CD4-positive, alpha-beta T cell treated with Interferon alpha-2 for 1 hour (primary cell): ENCODE measurements at places on chromosomes 5 and 9.

DNA sequence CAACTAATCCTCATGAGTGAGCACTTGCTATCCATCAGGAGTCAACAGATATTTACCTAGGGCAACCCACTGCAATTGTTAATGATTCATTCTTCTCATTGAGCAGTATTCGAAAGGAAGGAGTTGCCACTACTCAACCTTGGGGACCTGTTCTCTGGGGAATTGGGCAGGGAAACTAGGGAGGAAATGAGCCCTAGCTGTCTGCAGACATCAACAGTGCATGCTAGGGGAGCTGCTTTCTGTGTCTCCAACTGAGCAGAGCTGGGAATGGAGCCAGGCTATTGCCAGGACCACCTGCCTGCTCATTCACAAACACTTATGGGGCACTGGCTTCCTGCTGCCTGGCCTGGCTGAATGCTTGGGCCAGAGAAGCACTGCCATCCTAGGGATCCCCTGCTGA, 183.4 kb downstream of the TMEM38B start:
- DNase-seq = no peak

DNA sequence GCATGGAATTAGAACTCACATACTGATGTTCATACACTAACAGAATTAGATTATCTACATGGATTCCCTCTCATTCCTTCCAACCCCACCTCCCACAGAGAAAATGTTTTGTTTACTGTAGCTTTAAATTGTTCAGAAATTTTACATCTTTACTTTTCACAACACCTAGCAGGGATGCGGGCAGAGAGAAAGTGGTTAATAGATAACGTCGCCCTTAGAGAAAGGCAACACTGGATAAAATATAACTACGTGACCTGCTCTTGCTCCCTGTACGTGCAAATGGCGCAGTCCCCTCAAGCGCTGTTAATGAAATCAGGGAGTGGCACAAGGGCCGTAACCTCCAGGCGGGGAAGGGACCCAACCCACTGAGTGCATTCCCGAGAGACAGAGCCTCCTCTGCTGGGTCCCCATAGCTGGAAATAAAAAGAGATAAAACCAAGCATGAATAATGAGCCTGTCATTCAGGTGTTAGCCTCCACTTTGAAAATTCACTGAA, 125.3 kb upstream of the DAPK1 start:
- no peak for DNase-seq

GRCh38 chr5:96856371-96856770, 19.9 kb upstream of the ERAP2 start:
- no peak for DNase-seq

DNA sequence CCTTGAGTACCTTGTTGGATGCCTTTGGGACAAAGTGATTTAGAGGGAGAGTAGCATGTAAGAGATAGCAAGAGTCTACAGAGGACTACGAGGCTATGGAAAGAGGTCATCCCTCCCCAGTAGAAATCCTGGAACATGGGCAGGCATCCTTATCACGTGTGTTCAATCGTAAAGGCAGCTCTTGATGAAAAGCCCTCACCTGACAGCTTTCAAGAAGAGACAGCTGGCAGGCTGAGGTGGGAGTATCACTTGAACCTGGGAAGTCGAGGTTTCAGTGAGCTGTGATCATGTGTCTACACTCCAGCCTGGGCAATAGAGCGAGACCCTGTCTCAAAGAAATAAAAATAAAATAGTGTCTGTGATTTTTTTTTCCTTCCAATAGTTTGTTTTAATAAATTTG, 112.6 kb downstream of the PCSK5 start:
- DNase-seq = no peak

GRCh38 chr9:68844631-68845612, 139.9 kb downstream of the PIP5K1B start:
- DNase-seq = peak; percentile 21

GRCh38 chr5:383621-384020, 59.4 kb upstream of the EXOC3 start:
- no peak for DNase-seq

GRCh38 chr5:133072021-133072420, 20.2 kb downstream of the HSPA4 start:
- no peak for DNase-seq

DNA sequence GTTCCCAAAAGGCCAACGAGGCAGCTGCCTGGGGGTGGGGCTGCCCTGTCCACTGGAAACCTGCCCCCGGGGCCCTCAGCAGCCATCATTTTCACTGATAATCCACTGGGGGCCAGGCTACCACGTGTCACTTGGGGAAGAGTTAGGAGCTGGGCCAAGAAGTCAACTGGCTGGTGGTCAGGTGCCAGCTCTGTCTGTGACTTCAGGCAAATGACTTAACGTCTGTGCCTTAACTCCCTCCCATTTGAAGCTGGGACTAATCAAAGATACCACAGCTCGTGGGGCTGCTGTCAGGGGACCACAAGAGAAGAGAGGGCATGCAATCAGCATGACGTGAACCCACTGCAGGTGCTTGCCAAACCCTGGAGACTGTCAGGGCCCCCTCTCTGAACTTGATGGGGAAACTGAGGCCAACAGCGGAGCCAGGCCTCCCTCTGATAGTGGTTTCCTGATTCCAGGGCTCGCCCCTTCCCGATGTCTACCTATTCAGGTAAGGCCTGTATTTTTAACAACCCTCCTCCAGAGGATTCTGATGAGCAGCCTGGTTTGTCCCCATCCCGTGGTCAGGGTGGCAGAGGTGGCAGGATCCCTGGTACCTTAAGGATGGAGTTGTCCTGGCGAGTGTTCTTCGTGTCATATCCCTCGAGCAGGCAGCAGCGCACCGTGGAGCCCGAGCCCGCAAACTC, 12.3 kb upstream of the DPM2 start:
- DNase-seq = no peak

- no peak for DNase-seq
Observed at GRCh38 chr9:70589571-70590314, 175.3 kb upstream of the KLF9 start.

GRCh38 chr5:89697581-89697980, 712.0 kb downstream of the CETN3 start:
- no peak for DNase-seq

- DNase-seq = no peak
Observed at GRCh38 chr5:90131383-90132133, 278.0 kb downstream of the CETN3 start.

GRCh38 chr5:93382188-93382825, 198.7 kb downstream of the NR2F1-AS1 start:
- no peak for DNase-seq

DNA sequence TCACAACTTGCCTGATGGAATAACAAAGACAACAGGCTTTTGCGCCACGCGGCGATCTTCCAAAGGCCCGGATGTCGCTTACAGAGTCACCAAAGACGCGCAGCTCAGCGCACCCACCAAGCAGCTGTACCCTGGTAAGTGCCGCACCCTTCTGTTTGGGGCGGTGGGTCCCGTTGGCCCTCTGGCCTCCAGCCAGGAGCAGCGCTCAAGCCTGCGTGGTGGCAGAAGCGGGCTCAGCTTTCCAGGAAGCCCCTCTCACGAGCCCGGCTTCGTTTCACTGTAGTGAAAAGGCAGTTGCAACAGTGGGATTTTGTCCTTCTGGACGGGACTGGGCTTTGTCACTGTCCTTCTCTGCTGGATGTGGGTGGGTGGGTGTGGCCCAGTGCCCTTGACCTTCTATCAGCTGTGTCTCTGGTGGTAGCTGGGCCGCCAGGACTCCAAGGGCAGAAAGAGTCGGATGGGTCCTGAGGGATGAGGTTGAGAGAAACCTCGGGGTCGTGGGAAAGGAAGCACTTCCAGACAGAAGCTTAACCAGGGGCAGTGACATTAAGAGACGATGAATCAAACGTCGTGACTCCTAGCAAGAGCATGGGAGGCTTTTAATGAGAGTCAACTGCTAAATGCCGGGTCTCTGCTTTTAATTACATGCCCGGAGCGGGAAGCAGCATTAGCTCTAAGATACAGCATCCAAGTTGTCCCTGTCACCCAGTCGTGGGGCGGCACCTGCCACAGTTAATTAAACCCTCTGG, 49.5 kb downstream of the COL5A1 start:
- DNase-seq = no peak

DNA sequence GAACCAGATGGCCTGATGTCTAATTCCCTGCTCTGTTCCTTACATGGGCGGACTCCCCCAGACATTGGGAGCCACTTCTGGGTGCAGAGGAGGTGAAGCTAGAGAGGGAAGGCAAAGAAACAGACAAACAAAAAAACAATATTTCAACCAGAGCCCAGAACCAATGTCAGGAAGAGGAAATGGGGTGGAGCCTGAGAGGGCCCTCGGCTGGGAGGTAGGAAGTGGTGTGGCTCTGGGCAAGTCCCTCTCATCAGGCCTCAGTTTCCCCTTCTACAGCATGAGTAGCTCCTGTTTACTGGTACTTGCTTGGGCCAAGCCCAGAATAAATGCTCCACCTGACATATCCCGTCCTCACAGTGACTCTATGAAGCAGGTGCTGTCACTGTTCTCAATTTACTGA, 11.1 kb downstream of the SH2D3C start:
- DNase-seq = no peak

- no peak for DNase-seq
Observed at GRCh38 chr5:124721229-124721735, 25.2 kb downstream of the ZNF608 start.

DNA sequence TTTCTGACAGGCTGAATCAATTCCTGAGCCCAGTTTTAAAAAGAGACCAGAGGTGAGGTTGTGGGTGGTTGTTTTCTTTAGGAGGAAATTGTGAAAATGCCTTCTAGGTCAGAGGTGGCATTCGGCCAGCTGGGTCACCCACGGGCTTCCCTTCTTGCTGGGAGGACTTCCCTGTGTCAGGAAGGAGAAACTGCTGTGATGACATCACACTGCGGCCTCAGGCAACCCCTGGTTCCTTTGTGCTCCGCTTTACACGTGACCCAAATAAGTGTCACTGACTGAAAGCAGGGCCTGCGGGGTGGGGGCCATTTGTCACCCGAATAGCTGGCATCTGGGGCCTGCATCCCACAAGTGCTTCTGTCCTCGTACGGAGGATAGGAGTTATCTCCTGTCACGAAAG, 39.7 kb downstream of the FABP6 start:
- peak; percentile 35 for DNase-seq

DNA sequence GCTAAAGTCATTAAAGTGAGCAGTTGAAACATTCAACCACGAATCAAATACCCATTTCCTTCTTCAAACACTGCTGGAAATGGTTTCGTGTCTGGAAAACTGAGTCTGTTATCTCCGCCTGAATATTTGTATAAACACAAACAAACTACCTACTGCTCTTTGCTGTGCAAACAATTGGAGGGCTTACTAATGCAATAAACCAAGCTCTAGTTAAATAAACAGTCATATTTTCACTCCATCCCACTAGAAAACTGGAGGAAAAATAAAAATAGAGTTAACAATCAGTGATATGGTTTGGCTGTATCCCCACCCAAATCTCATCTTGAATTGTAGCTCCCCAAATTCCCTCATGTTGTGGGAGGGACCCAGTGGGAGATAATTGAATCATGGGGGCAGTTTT, 397.6 kb downstream of the RASEF start:
- DNase-seq = no peak

GRCh38 chr9:27086818-27087680, 22.0 kb upstream of the TEK start:
- DNase-seq = no peak

DNA sequence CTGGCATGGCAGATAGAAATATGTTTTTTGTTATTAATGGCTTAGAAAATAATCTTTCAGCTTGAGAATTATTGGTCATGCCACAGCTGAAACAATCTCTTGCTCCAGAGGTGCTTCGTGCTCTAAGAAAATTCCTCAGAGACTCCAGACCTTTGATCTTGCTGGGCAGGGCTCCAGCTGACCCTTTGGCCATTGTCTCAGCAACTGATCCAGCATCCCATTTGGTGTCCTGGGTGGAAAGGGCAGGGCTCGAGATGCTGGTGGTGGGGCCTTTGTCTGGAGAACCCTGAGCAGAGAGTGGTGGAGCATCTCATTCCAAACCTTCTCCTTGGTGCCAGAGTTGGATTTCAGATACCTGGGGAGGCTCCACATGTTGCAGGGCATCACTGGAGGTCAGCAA, 43.2 kb upstream of the PIK3R1 start:
- no peak for DNase-seq

DNA sequence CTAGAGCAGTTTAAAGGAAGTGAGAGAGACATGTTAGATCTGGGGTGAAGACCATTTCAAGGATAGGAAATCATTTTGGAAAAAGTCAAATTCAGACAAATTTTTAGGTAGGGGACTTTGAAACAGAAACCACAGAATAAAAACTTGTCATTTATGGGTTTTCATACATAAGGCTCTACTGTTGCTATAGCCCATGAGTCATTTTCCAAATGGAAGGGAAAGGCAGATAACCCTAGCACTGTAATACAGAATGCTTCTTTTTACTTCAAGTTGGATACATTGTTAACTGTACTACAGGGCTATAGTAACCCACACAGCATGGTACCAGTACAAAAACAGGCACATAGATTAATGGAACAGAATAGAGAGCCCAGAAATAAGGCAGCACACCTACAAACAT, 455.4 kb downstream of the EBF1 start:
- no peak for DNase-seq

- no peak for DNase-seq
Observed at GRCh38 chr5:40484495-40484894, 195.2 kb upstream of the PTGER4 start.

- DNase-seq = no peak
Observed at GRCh38 chr9:69004836-69005235, 9.1 kb downstream of the PRKACG start.

DNA sequence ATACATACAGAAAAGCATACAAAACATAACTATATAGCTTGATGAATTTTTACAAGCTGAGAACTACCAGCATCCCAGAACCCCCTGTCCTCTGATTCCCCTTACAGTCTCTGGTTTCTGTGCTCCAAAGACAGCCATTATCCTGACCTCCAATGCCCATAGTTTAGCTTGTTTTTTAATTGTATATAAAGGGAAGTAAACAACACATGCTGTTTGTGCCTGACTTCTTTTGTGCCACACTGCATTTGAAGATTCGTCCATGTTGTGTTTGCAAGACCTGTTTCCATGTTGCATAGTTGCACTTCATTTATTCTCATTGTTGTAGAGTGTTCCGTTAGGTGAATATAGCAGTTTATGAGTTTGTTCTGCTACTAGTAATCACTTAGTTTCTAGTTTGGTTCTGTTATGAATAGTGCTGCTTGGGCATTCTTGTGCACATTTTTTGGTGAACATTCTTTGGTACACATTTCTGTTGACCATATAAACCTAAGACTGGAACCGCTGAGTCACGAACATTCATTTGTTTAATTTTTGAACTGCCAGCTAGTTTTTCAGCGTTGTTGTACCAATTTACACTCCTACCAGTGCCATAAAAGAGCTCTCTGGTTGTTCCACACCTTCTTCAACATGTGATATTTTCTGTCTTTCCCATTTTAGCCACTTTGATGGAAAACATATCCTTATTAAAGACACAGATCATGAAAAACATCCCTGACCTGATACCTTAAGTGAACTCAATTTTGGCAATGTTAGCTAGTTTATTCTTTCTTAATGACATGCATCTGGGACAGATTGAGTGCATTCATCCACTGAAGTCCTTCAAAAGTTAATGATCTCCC, 78.1 kb upstream of the ANXA1 start:
- no peak for DNase-seq

DNA sequence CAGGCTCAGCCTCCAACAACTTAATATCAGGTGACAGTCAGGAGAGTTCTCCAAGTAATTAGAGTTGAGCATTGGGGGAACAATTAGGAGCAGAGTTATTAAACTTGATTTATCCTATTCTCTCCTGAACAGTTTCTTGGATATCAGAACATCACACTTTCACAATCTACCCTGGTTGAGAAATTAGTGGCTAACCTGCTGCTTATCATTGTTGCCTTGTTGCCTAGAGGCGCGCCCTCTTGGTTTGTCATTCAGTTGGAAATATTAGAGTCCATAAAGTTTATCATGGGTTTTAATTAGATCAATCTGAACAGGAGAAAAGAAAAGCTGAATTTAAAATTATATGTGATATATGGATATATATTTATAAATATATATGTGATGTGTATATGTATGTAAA, 291.1 kb downstream of the CCDC171 start:
- DNase-seq = no peak
